ENCODE measurements at places on chromosomes 16 and 17.

GRCh38 chr16:47600376-47600775 lies 139.2 kb downstream of the PHKB start:
- H3K4me1 ChIP-seq: no peaks in the 10 kb centered on the region
- H3K4me3 ChIP-seq: no peak overlapping the region
- H3K36me3 ChIP-seq: no peaks in the 10 kb centered on the region
- H3K27me3 ChIP-seq: no peaks in the 10 kb centered on the region

DNA sequence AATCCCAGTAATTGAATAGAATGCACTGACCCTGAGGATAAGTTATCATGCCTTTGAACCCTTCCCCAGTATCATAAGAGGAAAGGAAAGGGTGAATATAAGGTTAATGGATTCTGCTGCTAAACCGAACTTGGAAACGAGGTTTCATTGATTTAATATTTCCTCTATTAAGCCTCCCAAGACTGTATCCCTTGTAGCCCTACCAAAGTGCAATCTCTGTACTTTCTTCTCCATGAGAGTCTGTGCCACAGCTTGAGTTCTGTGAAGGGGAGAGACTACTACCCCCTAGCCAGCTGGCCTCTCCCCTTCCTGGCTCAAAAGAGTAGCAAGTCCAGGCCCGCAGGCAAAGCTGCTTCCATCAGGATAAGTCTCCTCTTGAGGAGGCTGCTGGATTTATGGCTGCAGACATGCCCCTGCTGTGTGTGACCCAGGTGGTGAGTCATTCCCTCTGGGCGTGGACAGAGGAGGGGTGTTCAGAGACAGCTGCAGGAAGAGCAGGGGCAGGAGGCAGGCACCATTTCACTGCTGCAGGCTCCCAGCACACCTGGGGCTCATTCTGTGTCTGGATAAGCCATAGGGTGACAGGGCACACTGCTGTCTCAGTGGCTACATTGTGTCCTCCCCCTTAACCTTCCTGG lies 58.4 kb downstream of the TOM1L2 start:
- peak; percentile 82 for DNase-seq
- H3K36me3 ChIP-seq: no peaks in the 10 kb centered on the region

DNA sequence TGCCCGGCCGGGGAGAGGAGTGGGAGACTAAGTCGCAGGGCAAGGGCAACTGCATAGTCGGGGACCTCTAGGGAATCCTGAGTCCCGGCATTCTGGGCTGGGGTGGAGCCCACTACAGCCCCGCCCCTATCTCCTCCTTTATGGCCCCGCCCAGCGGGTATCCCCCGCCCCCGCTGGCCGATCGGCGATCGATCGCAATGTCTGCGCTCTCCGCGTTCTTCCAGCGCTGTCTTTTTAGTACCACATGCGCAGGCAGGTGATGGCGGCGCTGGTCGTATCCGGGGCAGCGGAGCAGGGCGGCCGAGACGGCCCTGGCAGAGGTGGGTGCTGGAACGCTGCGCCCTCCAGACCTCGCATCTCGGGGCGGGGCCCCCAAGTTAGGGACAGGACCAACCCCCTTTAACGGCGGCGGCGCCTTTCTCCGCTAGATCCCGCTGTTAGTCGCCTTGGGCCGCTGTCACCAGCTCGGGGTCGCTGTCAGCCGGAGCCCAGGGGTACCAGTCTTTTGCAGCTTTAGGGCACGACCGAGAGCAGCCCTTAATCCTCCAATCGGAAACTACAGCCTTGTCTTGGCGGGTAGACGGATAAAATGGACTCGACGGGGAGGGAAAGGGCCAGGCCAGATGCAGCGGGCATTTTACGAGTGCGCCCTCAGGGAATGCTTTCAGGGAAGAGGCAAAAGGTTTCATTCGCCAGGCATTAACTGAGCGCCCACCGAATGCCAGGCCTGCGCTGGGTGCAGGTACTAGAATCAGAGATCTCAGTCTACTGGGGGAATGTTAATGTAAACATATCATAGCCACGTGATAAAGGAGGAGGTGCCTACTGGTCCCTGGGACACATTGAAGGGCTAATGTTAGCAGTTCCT lies at the start of gene DPH1:
DPH1 (plus strand) TSS at position 243 of the 868 bp plus-strand sequence; CDS start at position 260, 17 bp downstream.
- DNase-seq: peak; percentile 91
- H3K4me3 ChIP-seq: peak within 1 kb of the TSS; percentile 91
- H3K27ac ChIP-seq: peak within 1 kb of the TSS; percentile 73

GRCh38 chr16:66422366-66422765 lies 4.7 kb upstream of the BEAN1 start:
- peaks cover 7% of the 10 kb centered on the region for H3K27me3 ChIP-seq
- H3K36me3 ChIP-seq: no peaks in the 10 kb centered on the region
- H3K27ac ChIP-seq: no peak overlapping the region
- no peak for DNase-seq

- no peaks in the 10 kb centered on the region for H3K27me3 ChIP-seq
- no peaks in the 10 kb centered on the region for H3K4me1 ChIP-seq
- no peak overlapping the region for H3K27ac ChIP-seq
Measured at GRCh38 chr16:931171-931570, 39.6 kb downstream of the LMF1 start.

DNA sequence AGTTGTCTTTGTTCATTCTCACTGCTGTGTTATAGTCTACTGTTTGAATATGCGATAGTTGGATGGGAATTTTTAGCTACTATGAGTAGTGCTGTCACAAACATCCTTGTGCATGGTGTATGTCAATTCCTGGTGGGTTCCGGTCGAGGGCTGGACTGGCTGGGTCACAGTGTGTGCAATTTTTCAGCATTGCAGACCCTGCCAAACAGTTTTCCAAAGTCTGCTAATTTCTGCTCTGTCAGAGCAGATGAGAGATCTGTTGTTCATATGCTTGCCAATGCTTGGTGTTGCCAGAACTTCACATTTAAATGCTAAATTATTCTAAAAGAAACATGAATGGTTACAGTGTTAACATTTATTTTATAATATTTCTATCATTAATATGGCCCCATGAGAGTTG lies 3.6 kb upstream of the C16orf96 start:
- H3K36me3 ChIP-seq: no peaks in the 10 kb centered on the region
- H3K27me3 ChIP-seq: no peaks in the 10 kb centered on the region
- DNase-seq: no peak
- H3K27ac ChIP-seq: no peak overlapping the region
- no peaks in the 10 kb centered on the region for H3K4me1 ChIP-seq
- H3K4me3 ChIP-seq: no peak overlapping the region

DNA sequence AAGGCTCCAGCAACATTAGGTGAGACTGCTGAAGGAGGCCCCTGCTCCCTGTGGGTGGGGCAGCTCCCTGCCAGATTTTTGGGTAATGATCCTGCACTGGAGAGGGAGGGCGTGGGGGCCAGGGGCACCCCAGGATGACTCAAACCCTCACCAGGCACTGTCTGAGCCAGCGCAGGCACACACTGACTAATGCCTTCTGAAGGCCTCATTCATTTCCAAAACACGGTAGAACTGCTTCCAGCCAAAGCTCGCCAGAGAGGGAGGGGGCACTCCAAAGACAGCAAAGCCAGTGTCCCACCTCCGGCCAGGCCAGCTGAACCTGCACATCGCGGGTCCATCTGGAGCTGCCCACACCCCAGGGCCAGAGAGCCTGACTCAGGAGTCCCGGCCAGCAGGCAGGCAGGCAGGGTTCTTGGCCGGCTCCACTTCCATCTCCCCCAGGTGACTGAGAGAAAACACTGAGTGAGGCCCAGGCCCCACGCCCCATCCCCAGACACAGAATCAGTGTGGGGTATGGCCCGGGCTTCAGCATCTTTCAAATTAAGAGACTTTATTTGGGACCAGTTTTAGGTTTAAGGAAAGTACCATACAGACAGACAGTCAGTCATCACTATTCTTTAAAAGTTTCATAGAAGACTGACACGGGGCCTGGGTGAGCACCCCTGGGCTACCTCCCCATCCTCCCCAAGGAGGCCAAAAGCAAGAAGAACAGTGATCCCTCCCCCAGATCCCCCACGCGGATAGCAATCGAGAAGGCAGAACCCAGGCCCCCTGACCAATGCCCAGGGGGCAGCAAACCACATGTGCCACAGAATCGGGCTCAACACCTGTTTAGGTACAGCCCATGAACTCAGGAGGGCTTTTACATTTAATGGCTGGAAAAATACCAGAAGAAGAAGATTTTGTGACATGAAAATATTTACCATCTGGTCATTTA lies 2.3 kb downstream of the PIEZO1 start:
- H3K4me1 ChIP-seq: peaks cover 52% of the 10 kb centered on the region
- no peak for DNase-seq
- H3K4me3 ChIP-seq: no peak overlapping the region
- H3K27me3 ChIP-seq: no peaks in the 10 kb centered on the region
- H3K36me3 ChIP-seq: no peaks in the 10 kb centered on the region
- H3K27ac ChIP-seq: peak overlapping the region; percentile 43

- H3K4me1 ChIP-seq: peaks cover 5% of the 10 kb centered on the region
- H3K27me3 ChIP-seq: no peaks in the 10 kb centered on the region
- H3K36me3 ChIP-seq: peaks cover 3% of the 10 kb centered on the region
- H3K27ac ChIP-seq: no peak overlapping the region
- DNase-seq: no peak
Measured at GRCh38 chr17:39405436-39405835, 4.0 kb upstream of the FBXL20 start.

DNA sequence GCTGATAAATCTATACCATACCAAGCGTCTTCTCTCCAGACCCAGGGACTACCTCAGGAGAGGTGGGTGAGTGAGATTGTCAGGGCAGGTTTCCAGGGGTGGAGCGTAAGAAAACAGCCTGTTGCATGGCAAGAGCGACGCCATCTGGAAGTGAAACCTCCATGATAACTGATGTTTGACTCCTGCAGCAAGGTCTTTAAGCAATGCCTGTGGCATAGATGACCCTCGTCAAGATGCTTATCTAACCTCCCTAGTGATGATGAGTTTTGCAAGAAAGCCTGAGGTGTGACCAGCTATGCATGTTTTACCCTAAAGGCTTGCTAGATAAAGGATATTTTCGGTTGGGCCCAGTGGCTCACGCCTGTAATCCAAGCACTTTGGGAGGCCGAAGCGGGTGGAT lies 71.6 kb downstream of the GSG1L start:
- no peak overlapping the region for H3K4me3 ChIP-seq
- no peaks in the 10 kb centered on the region for H3K27me3 ChIP-seq
- DNase-seq: no peak
- no peaks in the 10 kb centered on the region for H3K4me1 ChIP-seq
- no peaks in the 10 kb centered on the region for H3K36me3 ChIP-seq

- H3K4me3 ChIP-seq: no peak overlapping the region
- H3K27me3 ChIP-seq: no peaks in the 10 kb centered on the region
Measured at GRCh38 chr17:14760212-14760611, 459.3 kb downstream of the HS3ST3B1 start.

DNA sequence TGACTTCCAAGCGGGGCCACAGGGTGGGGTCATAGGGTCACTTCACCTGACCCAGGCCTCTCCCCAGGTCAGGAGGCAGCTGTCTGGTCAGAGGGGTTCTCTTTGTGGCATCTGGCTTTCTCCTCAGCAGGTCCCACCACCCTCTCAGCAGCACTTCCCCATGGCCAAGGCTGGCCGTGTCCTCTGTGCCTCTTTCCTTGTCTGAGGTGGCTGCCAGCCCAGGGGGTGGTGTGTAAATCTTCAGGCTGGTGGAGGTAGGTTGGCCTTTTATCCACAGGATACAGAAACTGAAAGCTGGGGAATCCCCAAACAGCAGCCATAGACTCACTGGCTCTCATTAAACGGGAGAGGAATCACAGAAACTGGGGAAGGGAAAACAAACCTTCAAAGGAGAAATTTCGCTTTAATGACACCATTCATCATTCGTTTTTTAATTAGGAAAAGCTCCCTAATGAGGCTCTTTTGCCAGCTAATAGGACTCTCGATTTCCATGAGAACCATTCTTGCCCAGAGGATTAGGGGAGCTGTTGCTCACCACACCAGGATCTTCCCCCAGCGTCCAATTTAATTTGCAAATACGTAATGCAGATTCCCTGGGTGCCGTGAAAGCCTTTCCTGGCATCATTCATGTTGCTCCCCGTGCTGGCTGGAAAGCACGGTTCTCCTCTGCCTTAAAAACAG lies 18.0 kb downstream of the C17orf75 start:
- no peaks in the 10 kb centered on the region for H3K36me3 ChIP-seq
- no peak overlapping the region for H3K27ac ChIP-seq
- no peak overlapping the region for H3K4me3 ChIP-seq
- no peaks in the 10 kb centered on the region for H3K4me1 ChIP-seq
- DNase-seq: no peak
- no peaks in the 10 kb centered on the region for H3K27me3 ChIP-seq

DNA sequence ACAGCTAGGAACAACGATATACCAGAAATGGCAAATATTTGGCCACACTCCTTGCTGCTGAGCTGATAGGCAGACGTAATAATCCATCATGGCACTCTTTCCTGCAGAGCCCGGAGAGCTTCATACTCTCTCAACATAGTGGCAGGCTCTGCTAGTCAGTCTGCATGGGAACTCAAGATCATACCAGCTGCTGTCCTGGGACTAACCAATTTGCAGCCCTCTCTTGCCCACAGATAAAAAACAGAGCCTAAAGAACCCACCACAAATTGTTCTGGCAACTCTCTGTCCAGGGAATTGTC lies 13.5 kb downstream of the GSDMB start:
- H3K36me3 ChIP-seq: no peaks in the 10 kb centered on the region
- H3K27me3 ChIP-seq: no peaks in the 10 kb centered on the region
- DNase-seq: no peak
- H3K4me3 ChIP-seq: no peak overlapping the region
- H3K27ac ChIP-seq: no peak overlapping the region

GRCh38 chr17:14427900-14428647 lies 127.2 kb downstream of the HS3ST3B1 start:
- DNase-seq: no peak
- H3K4me3 ChIP-seq: no peak overlapping the region
- H3K36me3 ChIP-seq: no peaks in the 10 kb centered on the region
- H3K27me3 ChIP-seq: no peaks in the 10 kb centered on the region
- no peaks in the 10 kb centered on the region for H3K4me1 ChIP-seq

- no peaks in the 10 kb centered on the region for H3K36me3 ChIP-seq
- H3K27me3 ChIP-seq: no peaks in the 10 kb centered on the region
- no peak overlapping the region for H3K4me3 ChIP-seq
- H3K27ac ChIP-seq: no peak overlapping the region
Measured at GRCh38 chr17:65662196-65662595, 100.7 kb upstream of the AXIN2 start.

DNA sequence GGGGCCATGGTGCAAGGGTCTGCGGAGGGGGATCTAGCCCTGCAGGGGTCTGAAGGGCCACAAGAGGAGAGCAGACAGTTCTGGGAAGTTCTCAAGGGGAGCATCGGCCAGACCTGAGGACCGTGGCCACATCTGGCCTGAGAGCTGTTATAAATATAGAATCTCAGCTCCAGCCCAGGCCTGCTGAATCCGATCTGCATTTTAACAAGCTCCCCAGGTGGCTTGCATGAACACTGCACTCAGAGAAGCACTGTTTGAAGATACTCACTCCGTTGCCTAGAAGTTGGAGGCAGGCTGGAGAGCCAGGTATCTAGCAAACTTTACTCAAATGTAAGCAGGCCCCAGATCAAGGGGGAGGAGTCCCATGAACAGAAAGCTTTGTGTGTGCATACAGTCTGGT lies 61.3 kb downstream of the NKD1 start:
- H3K27me3 ChIP-seq: no peaks in the 10 kb centered on the region
- no peak for DNase-seq

All from Caco-2 (cell line).